ENCODE measurements at places on chromosomes 11 and 22.

DNA sequence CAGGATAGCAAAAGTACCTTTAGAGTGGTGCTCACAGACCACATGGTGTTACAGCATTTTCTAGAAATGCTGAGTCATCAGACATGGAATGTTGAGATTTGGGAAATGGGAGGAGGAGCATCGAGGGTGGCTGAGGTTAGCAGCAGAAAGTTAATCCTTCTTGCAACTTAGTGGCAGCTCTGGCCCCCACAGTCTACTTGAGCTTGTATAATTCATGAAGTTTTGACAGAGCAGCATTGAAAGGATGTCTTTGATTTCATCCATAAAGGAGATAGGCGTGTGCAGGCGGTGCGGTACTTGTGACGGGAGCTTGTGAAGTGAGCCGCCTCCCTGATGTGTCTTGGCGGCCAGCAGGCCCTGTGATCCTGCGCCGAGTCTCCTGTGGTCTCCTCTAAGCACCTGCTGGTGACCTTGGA lies 330.5 kb downstream of the TBC1D22A start:
- no peak for DNase-seq

GRCh38 chr11:118287006-118287405 lies 17.5 kb upstream of the CD3E start:
- no peak for DNase-seq

- DNase-seq: peak; percentile 16
Observed at GRCh38 chr11:85627332-85627997, at the start of gene DLG2. Gene DLG2, minus strand, starts transcription at chr11:85627344.

DNA sequence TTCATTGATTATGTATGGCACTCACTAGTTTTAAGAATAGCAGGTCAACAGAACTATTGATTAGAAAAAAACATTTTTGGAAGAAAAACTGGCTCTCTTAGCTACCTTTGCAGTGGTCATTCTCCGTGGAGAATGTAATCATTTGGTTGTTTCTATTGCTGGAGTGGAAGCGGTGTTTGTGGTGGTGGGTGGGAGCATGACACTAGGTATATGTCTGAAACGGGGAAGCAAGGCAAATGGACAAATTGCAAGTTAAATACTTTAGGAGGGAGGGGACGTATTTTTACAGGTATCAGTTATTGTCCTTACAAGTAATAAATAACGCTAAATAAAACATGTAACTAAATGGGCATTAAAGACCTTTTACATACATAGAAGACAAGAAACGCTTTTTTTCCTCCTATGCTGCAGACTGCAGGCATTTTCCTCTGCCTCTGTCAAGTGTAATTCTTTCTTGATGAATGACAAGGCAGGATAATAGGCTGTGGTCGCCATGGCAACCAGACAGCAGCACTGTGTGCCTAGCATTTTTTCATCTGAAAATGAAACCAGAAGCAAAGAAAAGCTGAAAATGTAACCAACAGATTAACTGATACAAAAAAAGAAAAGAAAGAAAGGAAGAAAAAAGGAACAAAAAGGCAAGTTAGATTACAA lies 46.2 kb downstream of the BLID start:
- no peak for DNase-seq

DNA sequence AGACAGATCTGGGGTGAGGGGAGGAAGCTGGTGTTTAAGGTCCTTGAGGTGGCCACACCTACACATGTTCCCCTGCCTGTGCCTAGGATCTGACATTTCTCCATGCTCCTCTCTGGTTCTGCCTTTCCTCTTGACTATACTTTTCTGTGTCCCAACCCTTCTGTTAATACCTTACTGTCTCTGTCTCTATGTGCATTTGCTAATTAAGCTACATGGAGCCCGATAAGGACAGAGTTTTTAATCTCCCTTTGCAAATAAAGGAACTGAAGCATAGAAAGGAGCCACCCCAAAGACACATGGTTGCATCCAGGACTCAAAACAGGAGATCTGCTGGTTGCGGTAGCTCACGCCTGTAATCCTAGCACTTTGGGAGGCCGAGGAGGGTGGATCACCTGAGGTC lies 33.1 kb upstream of the CDON start:
- DNase-seq: no peak

GRCh38 chr11:73551677-73552076 lies 46.2 kb downstream of the FAM168A start:
- no peak for DNase-seq

- DNase-seq: no peak
Observed at GRCh38 chr11:119776031-119776636, 47.1 kb upstream of the NECTIN1 start.

GRCh38 chr11:71484248-71485062 lies 31.5 kb downstream of the NADSYN1 start:
- DNase-seq: no peak

DNA sequence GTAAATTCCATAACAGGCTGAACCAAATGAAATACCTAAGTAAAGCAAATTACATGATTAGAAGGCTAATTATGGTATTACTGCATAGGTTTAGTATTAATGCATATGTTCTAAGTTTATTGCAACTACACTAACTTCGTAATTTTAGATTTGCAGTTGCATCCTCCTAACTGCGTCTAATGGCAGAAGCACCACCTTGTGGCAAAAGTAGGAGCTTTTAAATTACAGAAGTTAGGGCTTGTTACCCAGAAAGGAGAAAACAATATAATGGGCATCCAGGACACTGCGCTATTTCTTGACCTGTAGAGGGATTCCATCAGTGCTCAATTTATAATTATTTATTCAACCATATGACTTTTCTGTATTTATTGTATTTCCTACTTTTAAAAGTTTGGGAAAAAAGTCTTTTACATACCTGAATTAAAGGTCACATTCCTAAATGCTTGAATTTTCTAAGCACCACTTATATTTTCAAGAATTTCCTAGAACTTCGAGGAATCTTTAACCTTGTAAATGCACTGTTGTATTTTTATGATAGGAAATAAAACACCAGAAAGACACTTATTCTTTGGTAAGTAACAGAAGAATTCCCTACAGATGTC lies 16.3 kb upstream of the GPR83 start:
- no peak for DNase-seq

GRCh38 chr11:119155733-119156492 lies 7.1 kb downstream of the ABCG4 start:
- no peak for DNase-seq

- no peak for DNase-seq
Observed at GRCh38 chr11:113387605-113388211, at the start of gene ANKK1. Gene ANKK1, plus strand, starts transcription at chr11:113387779. Its CDS starts 106 bp downstream, at chr11:113387885.
